ENCODE measurements at places on chromosomes 16 and 17.

GRCh38 chr16:88940862-88941817 lies 35.9 kb downstream of the CBFA2T3 start:
- no peak for DNase-seq

GRCh38 chr16:51987519-51987918 lies 559.4 kb downstream of the TOX3 start:
- no peak for DNase-seq

- no peak for DNase-seq
Measured at GRCh38 chr17:59219992-59220327, 351 bp upstream of the GDPD1 start.

- DNase-seq, result no peak
Measured at GRCh38 chr17:82668024-82668630, 19.9 kb upstream of the WDR45B start.

DNA sequence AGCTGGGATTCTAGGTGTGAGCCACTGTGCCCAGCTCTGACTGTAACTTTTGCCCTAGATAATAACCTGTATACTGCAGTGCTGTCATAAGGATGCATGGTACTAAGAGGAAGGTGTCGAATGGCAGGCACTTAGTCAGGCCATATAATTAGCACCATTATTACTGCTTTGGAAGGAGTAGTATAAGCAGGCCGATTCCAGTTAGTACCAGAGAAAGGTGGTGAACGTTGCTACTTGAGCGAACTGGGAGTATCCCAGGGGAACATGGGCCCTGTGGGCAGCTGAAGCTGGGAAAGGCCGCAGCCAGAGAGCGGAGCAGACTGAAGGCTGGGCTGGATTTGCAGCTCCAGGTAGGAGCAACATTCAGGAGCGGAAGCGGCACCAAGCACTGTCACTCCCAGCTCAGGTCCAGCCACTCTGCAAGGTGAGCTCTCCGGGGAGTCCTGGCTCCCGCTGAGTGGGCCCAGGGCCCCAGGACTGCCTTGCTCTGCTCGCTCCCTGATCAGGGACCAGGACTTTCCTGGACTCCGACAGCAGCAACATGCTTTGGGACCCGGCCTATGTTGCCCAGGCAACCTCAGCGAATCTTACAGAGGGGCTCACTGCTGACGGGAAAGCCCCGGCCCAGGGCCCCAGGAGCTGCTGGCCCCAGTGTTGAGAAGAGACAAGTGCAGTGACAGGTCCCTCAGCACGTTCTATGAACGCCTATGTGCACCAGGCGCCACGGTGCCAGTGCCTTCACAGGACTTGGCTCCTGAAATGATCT lies 28.6 kb downstream of the C16orf74 start:
- DNase-seq, result no peak

GRCh38 chr17:70653850-70654249 lies 484.5 kb downstream of the KCNJ2 start:
- DNase-seq, result no peak

- DNase-seq, result no peak
Measured at GRCh38 chr17:50194934-50195865, 6.2 kb downstream of the COL1A1 start.

Data from HL-60 (cell line).